Mesenteric fat pad (tissue), 1 donor: ENCODE measurements at places on chromosomes 2 and 18. TPM values are rescaled to one million over a fixed set of nuclear protein-coding genes. Genes with fewer than 3 reads are reported as not detected.

ERBB4 gene
- total RNA-seq: 0.45 TPM

GPR39 gene
- total RNA-seq: 1.3 TPM

ASXL2 gene
- total RNA-seq: 36.6 TPM

SPDYA gene
- 2.0 TPM for total RNA-seq

LRRC30 gene
- not detected for total RNA-seq

COLEC12 gene
- total RNA-seq: 36.7 TPM

ASTL gene
- not detected for total RNA-seq

UGT1A5 gene
- total RNA-seq: not detected

SYT4 gene
- not detected for total RNA-seq

LINC00305 gene
- total RNA-seq: not detected

- DNase-seq: no peak
Measured at GRCh38 chr18:75261430-75262223, 51.0 kb downstream of the TSHZ1 start.

DNA sequence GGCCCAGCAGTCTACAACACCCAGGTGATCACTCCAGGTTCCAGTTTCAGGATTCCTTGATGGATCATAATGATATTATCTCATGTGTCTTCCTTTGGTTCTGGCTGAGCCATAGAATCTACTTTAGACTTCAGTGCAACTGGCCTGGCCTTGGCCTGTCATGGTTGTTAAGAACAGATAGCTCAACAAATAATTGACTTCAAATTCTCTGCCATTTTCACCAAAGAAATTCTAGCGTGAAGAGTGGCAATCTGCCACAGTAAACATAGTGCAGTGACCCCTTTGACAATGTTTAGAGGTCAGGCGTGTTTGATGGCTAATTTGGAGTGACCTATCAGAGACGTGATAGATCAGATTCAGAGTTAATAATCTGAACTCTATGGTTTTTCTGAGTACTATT lies 50.2 kb upstream of the ZNF385B start:
- DNase-seq: no peak

GRCh38 chr18:30971338-30971956 lies 71.1 kb downstream of the DSC3 start:
- no peak for DNase-seq

DNA sequence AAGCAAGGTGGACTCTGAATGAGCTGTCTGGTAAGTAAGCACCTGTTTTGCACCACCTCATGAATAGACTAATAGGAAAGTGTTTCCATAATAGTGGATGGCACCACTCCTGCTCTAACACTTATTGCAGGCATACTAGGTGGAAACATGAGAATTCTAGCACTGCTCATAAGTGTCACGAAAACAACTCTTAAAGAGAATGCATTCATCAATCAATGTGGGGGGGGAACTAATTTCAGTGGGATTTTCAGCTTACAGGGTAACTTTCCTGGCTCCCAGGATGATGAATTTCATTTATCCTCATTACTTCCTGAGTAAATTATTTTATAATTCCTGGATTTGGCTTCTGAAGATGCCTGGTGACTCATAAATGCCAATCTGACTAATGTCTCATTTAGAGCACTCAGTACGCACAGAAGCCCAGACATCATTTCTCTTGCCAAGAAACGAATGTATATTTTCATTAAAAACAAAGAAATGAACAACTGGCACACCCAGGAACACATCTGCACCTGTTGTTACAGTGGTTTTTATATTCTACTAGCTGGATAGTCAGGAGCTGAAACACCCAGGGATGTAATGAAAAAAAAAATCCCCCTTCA lies 129.6 kb downstream of the PID1 start:
- DNase-seq: no peak

DNA sequence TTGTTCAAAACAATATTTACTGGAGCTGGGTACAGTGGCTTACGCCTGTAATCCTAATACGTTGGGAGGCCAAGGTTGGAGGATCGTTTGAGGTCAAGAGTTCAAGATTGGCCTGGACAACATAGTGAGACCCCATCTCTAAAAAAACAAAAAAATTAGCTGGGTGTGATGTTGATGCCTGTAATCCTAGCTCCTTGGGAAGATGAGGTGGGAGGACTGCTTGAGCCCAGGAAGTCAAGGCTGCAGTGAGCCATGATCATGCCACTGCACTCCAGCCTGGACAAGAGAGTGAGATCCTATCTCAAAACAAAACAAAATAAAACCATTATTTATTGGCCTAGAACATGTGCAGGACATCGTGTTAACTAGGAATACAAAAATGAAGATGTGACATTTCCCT lies 77.5 kb downstream of the COLEC12 start:
- no peak for DNase-seq

DNA sequence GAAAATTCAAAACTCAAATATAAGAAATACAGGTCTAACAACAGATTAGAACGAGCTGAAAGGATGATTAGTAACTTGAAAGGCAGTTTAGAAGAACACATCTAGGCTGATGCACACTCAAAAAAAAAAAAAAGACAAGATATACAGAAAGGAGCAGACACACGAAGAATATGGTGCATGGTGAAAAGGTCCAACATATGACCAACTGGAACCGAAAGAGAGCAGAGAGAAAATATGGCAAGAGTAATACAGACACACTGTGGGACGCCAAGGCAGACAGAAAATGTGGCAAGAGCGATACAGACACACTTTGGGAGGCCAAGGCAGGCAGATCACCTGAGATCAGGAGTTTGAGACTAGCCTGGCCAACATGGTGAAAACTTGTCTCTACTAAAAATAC lies 39.8 kb downstream of the NDUFA10 start:
- no peak for DNase-seq

DNA sequence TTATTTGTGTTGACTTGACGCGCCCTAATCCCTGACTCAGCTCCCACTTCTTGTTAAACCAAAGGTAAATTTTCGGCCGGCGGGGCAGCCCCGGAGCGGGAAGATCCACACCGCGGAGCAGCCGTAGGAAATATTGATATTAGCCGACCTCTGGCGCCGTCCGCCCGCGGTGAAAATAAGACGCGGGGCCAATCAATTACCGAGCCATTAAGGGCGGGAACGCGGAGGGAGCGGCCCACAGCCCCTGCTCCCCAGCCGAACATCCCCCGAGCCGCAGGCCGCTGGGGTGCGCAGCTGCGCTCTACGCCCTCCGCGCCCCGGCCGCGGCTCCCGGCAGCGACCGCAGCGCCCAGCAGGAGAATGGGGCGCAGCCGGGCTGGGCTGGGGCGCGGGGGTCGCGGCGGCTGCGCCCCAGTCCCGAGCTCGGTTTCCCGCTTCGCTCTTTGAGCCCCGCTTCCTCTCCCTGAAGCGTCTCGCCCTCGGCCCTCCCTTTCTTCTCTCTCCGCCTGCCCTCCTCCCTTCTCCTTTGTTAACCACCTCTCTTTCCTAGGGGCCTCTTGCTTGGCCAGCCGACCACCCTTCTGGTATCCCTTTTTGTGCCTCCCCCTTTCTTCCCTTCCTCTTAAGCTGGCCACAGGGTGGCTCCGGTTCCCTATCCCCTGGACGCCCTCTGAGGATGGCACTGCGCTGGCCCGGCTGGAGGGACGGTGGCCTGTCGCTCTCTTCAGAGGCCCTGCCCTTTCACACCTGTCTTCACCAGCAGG lies 40.9 kb downstream of the CELF4 start:
- DNase-seq: no peak

DNA sequence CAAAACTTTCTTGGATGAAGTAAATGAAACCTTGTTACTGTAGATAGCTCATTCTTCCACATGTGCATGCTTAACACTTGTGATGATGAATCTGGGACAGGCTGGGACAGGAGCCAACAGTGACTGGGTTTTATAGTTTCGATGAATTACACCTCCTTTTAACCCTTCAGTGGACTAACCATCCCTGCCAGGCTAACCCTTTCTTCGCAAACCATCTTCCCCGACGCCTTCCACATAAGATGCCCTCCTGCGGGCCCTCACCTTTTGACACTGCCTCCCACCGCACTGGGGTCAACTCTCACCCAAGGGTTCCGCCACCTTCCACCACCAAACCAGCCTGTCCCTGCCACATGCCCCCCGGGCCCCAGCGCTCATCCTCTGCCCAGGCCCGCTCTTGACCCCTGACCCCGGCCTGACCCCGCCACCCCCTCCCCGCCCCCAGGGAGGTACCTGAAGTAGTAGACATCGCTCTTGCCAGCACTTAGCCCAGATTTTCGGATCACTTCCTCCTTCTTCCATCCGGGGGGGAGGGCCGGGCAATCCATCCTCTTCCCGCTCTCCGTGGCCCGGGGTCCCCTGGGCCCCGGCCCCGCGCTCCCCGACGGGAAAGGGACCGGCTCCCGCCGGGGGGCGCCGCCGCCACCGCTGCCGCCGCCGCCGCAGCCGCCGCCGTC lies 764 bp downstream of the MBD2 start:
- no peak for DNase-seq

- DNase-seq: no peak
Measured at GRCh38 chr2:133788386-133788785, 220.1 kb upstream of the NCKAP5 start.

DNA sequence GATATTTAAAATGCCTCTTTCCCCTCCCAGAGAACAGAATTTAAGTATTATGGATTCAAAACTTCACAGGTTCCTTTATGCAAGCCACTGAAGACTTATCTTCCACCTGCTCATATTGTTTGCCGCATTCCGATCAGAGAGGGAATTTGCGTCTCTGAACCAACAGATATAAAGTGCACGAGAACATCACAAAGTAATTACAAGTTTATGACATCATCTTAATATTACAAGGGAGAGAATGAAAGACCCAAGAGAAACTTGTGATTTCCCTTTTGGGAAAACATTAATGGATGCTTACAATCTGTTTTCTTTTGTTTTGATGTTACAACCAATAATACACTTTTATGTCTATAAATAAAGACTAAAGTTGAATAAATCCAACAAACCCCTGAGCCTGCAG lies 631.0 kb downstream of the BCL11A start:
- no peak for DNase-seq

GRCh38 chr2:148596018-148596417 lies 48.5 kb upstream of the EPC2 start:
- DNase-seq: no peak
